Glomerular endothelial cell (primary cell): ENCODE measurements at places on chromosomes 3 and 15.

DNA sequence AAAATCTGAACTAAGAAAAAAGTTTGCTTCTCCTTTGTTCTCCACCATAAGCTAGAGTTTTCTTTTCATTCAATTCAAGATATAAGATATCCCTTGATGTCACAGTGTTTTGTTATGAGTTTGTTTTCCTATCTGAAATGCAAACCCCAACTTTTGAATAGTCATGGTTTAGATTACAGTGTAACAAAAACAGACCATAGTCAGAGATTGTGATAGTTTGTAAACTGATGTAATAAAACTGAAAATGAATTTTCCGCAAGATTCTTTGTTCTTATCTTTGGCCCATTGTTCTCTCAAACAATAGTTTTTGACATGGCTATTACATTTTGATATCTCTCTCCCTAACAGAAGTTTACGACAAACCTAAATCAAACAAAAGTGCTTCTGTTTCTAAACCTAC is 121.7 kb upstream of the GADL1 start:
- DNase-seq: no peak

DNA sequence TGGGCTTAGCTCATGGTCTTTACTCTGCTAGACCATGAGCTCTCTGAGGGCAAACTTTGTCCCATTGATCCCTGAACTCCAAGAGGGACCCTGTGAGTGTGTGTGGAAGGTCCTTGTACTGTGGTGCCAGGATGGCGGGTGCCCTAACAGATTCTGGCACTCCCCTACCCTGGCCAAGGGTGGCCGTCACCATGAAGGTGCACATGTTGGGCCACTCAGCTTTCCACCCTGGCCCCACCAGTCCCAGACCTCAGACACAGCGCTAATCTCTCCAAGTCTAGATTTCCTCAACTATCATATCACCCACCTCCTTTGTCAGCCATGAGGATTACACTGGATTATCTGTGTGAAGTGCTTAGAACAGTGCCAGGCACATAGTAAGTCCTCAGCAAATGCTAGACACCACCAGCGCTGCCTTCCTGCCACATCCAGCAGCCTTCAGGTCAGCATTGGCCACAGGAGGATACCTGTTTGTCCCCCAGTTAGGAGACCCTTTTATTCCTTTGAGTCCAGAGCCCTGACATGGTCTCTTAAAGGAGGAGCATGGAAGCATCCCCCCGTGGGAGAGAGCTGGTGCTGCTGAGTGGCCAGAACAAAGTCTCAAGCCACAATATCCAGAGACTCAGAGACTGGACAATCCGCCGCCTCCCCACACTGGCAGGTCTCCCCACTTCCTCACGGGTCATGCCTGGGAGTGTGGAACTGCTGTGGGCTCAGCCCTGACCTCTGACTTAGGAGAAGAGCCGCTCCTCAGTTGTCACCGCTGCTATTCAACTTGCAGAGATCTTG is 44.5 kb upstream of the SLCO2A1 start:
- DNase-seq: no peak

GRCh38 chr3:179233043-179233442 is 17.9 kb downstream of the KCNMB3 start:
- no peak for DNase-seq

- no peak for DNase-seq
Measured at GRCh38 chr3:134927599-134927998, 132.5 kb downstream of the EPHB1 start.

- no peak for DNase-seq
Measured at GRCh38 chr15:70917955-70918354, 25.3 kb downstream of the LRRC49 start.

DNA sequence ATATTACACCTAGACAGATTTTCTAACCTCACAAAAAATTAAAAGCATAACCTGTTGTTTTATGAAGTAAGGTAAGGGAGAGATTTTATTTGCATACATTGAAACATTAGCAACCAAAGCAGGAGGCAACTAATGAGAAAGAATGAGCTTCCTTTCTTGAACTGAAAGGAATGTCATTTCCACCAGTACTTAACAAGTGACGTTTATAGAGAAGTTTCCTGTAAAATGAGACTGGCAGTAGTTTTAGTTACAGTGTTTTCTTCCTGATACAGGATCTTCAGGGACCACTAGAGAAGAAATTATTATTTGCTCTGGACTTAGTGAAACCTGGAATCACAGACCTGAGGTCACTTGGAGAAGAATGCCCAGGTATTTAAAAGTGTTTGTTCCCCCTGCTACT is 27.4 kb upstream of the FRMD5 start:
- DNase-seq: no peak
